ENCODE measurements at places on chromosomes 11 and 22.

- no peak for DNase-seq
Observed at GRCh38 chr11:85776951-85777602, 33.9 kb downstream of the SYTL2 start.

- DNase-seq, result no peak
Observed at GRCh38 chr11:115941481-115941993, 437.3 kb upstream of the CADM1 start.

GRCh38 chr11:27075655-27076054, 35.0 kb downstream of the BBOX1 start:
- DNase-seq, result no peak

GRCh38 chr22:49973018-49973961, 12.7 kb downstream of the PIM3 start:
- DNase-seq, result no peak

DNA sequence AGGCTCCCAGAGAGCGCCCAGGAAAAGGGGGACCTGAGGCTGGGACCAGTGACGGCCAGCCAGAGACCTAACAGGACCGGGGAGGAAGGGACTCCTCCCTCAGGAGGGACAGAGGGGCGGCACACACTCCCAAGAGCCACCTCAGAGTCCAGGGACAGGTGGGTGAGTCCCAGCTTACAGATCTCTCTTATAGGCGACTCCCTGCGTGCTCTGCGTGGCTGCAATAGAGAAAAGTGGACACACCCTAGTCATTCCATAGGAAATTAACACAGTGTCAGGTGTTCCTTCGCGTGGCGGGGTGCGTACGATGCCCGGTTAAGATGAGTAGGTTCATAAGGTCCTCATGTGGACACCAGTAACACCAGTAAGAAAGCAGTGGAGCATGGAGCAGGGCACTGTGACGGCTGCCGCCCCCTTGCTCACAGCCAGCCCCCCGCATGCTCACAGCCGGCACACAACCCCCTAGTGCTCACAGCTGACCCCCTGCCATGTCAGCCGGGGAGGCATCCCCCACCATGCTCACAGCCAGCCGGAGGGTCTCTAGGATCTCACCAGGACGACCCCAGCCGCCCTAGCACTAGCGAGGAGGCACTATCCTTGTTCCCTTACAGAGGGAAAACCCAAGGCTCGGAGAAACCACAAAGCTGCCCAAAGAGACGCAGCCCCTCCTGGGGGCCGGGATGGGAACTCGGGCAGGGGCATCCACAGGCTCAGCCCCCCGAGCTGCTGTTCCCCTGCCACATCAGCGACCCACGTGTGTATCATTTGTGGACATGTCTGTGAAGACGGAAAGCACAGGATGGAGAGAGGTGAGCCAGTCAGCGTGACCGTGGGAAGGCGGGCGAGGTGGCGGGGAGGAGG, 426.8 kb downstream of the TBC1D22A start:
- no peak for DNase-seq

GRCh38 chr11:61265357-61265756, 24.4 kb downstream of the PGA5 start:
- no peak for DNase-seq

DNA sequence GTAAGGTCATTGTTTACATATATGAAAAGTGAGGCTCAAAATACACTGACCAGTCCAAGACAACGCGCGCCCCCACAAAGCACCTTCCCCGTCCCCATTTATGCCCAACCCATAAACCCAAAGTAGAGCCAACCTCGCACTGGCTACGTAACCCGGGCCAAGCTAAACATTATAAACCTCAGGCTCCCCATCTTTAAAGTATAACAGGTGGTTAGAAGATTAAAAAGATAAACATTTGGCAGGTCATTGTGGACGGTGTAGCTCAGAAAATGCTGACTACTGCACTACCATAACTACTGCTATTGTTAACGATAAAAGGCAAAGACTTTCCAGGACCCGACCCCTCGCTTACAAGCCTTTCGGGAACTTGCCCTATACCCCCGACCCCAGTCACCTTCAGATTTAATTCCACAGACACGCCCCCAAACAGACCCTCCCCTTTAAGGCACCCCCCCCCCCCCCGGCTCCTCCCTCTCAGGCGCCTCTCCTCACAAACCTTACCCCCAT, 470 bp downstream of the NUMA1 start:
- DNase-seq, result no peak

GRCh38 chr11:48182860-48183526, 33.6 kb upstream of the OR4B1 start:
- no peak for DNase-seq

- DNase-seq, result no peak
Observed at GRCh38 chr22:19875061-19875530, 20.4 kb upstream of the GNB1L start.

DNA sequence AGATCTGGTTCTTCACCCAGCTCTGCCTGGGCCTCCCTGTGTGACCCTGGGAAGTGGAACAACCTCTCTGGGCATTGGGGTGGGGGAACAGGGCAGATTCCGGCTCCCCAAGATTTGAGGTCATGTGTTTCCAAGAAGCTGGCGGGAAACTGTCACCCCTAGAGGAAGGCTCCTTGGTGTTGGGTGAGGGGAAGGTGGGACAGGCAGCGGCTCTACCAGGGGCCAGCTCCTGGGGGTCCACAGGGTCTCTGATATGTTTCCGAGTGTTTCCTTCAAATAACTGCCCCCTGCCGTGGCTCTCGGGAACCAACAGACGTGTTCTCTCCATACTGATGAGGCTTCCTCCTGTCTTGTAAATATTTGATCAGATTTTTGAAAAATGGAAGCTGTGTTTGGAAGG, 78.5 kb downstream of the MPPED1 start:
- no peak for DNase-seq

GRCh38 chr11:33965032-33965431, 73.2 kb upstream of the LMO2 start:
- DNase-seq, result no peak

DNA sequence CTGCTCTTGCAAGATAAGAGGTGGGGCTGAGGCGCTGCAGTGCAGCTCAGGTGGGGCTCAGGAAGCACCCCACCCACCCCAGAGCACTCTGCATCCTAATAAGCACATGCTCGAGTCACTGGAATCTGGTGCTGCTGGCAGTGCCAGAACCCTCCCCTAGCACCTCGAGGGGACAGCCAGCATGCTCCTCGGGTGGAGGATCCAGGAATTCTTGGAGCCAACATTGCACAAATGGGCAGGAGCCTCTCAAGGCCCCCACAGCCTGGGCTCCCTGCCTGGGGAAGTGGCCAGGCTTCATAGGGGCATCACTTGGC, 27.5 kb upstream of the CABP7 start:
- DNase-seq, result no peak

GRCh38 chr11:68354148-68354872, 41.9 kb downstream of the LRP5 start:
- DNase-seq, result no peak

All from hippocampal formation (tissue), 2 donors.